ENCODE measurements at places on chromosomes 16 and 17.
A peak's percentile ranks its signal among the peaks of the same experiment; 100 is the strongest.

GRCh38 chr17:72759301-72759700 lies 333.2 kb downstream of the SLC39A11 start:
- DNase-seq: no peak

GRCh38 chr17:5619088-5619740 lies 34.9 kb upstream of the NLRP1 start:
- DNase-seq: no peak

GRCh38 chr17:17228521-17229279 lies 8.3 kb downstream of the FLCN start:
- DNase-seq: no peak

DNA sequence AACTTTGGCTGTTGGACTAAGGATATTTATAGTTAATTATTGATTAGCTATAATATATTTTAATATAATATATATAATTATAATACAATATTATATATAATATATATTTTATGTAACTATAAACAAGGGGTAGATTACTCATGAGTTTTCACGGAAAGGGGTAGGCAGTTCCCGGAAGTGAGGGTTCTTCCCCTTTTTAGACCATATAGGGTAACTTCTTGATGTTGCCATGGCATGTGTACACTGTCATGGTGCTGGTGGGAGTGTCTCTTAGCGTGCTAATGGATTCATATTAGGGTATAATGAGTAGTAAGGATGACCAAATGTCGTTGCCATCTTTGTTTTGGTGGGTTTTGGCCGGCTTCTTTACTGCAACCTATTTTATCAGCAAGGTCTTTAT lies 315.6 kb downstream of the WWOX start:
- DNase-seq: no peak

DNA sequence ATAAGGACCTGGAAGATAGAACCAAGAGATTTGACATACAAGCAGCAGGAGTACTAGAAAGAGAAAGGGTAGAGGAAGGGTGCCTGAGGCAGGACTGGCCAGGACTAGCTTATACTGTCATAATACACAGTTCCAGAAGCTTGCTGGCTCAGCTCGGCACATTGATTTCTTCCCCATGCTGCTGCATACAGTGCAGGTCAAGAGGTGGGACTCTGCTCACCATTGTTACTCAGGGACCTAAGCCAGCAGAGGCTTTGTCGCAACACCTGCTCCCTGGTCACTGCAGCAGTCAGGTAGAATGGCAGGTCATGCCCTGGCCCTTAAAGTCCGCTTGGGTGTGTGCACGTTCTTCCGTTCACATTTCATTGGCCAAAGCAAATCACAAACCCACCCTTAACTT lies 32.8 kb downstream of the LDHD start:
- no peak for DNase-seq

DNA sequence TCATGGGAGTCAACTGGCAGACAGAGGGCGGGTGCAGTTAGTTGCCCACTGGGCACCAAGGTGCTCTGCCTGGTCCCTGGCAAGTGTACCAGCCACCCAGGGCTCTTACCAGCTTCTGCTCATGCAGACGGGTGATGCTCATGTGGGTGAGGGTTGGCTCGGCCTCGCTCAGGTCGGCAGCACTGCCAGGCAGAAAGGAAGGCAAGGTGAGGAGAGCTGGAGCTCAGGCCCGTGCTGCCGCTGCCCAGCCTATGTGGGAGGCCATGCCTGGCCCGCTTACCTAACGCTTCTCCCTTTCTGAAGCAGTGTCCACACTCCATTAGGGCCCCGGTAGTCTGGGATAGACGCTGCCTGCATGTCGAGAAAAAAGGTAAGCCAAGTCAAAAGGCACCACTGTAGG lies 2.6 kb downstream of the SIRT7 start:
- no peak for DNase-seq

GRCh38 chr16:88815901-88816589 lies 4.3 kb upstream of the APRT start:
- no peak for DNase-seq

- no peak for DNase-seq
These were observed 23.2 kb upstream of the NAGLU start for GRCh38 chr17:42512733-42513251.

DNA sequence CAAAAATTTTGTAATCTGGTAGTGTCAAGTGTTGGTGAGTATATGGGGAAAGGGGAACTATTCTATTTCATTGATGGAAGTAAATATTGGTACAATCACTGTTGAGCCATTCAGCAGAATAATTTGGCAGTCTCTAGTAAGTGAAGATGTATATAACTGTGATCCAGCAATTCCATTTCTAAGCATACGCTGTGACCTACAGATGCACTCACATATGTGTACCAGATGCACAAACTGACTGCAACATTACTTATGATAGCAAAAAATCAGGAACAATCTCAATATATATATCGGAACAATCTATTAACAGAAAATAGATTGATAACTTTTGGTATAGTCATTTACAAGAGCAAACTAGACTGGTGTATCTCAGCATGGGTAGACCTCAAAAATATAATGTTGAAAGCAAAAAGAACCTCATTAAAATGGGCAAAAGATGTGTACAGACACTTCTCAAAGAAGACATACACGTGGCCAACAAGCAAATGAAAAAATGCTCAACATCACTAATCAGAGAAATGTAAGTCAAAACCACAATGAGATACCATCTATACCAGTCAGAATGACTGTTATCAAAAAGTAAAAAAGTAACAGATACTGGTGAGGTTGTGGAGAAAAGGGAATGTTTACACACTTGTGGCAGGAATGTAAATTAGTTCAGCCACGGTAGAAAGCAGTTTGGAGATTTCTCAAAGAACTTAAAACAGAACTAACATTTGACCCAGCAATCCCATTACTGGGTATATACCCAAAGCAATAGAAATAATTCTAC lies 20.7 kb downstream of the ADAP2 start:
- DNase-seq: no peak

DNA sequence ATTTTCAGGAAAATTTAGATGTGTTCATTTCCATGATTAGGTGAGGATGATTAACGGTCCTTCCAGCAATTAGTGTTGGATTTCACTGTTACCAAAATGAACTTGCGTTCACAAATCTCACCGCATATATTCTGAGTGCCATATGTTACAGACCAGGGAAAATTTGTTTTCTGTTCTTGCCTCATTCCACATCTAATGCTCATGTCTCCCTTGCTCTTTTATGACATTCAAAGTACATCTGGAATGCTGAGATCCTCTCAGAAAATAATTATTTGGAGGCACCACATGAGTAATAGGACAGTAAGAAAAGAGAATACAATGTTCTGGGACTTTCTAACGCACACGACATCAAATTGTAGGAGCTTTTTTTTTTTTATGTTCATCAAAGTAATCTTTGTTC lies 406.5 kb downstream of the SHISA9 start:
- DNase-seq: no peak

DNA sequence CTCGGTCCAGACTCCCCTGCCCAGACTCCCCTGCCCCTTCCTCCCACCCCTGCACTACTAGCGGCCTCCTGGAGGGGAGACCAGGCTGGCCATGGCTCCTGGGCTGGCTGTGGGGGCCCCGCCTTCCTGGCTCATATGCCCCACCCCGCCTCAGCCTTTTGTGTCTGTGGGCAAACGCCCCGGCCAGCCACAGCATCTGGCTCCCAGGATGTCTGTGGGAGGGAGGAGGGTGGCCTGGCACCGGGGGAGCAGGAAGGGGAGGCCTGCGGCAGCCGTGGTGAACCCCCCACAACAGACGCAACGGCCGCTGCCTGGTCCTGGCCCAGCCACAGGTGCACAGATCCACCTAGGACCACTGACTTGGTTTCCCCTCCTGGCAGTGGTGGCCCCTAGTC lies 32.9 kb downstream of the BAHCC1 start:
- peak; percentile 62 for DNase-seq

GRCh38 chr17:67492824-67493517 lies 115.9 kb downstream of the PITPNC1 start:
- DNase-seq: no peak

DNA sequence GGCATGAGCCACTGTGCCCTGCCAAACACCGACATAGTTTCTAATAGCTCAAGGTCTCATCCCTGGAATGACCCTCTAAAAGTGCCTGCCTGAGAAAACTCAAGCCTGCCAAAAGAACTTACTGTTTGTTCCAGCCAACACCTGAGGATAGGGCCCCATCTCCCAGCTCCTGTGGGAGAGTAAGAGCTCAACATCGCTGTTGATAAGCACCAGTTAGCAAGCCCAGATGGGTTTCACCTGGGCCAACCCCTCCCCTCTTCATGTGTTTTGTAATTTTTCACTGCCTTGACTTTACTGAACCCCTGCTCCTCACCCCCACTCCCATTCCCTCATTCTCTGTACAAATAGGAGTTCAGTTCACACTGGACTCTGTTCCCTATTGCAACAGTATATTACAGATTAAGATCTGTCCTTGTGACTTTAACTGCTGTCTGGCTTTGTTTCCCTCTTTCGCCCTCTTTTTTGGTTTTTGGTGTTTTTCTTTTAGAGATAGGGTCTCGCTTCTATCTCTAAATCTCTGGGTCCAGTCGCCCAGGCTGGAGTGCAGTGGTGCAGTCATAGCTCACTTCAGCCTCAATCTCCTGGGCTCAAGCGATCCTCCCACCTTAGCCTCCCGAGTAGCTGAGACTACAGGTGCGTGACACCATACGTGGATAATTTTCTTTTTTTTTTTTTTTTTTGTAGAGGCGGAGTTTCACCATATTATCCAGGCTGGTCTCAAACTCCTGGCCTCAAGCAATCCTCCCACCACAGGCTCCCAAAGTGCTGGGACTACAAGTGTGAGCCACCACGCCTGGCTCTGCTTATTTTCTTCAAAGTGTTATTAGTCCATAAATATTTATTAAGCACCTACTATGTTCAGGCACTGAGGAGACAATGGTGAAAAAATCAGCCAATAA lies 12.3 kb downstream of the NUPR1 start:
- DNase-seq: no peak

GRCh38 chr17:45841186-45841585 lies 3.5 kb upstream of the SPPL2C start:
- no peak for DNase-seq

GRCh38 chr16:82660075-82660645 lies 33.4 kb downstream of the CDH13 start:
- DNase-seq: no peak

DNA sequence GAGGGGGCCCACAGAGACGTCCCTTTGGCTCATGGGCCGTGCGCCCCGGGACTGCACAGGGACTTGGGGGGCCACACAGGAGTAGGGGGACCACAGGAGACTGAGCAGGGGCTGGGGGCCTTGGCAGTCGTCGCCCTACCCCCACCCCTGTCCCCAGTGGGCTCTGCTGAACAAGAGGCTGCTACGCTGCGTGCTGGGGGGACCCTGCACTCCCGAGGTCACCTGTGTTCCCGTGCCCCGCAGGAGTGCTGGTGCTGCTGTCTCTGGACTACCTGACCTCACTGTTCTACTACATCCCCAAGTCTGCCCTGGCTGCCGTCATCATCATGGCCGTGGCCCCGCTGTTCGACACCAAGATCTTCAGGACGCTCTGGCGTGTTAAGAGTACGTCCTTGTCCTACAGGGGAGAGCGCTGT lies 14.4 kb upstream of the RNF213 start:
- DNase-seq: no peak

DNA sequence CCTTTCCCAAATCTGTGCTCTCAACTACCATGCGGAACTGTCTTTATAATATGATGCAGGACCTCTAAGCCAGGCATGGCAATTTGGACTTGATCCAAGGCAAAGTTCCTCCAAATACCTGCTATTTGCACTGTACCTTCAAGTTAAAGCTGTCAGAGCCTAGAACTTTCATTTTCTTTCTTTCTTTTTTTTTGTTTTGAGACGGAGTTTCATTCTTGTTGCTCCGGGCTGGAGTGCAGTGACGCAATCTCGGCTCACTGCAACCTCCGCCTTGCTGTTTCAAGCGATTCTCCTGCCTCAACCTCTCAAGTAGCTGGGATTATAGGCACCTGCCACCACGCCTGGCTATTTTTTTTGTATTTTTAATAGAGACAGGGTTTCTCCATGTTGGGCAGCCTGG lies 51.7 kb downstream of the ARHGAP27 start:
- DNase-seq: no peak

DNA sequence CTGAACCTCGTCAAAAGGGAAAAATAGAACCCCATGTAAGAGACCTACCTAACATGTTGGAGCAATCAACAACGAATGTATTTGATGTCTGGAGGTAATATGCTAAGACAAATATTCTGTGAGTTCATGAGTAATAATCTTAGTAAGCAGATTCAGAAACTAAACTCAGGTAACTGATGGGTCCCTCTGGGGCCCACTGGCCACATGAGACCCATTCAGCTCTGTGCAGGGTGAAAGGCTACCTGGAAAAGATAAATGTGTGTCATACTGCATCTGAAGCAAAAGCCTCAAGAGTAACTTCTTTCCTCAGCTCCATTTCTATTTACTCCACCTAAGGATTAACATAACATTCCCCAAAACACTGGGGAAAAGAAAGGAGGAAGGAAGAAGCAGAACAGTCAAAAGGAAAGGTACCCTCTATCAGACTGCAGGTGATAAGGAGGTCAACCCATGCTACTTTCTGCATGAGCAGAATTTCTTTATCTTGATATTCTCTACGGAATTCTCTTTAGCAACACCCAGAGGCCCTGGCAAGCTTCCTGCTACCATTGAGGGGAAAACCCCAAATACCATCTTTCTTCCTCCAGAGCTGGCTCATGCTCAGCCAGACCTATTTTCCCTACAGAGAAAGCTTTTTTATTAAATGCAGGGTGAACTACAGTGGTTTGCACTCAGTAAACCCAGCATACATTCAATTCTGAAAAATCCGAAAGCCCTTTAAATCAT lies 37.7 kb upstream of the ABCA6 start:
- DNase-seq: no peak

DNA sequence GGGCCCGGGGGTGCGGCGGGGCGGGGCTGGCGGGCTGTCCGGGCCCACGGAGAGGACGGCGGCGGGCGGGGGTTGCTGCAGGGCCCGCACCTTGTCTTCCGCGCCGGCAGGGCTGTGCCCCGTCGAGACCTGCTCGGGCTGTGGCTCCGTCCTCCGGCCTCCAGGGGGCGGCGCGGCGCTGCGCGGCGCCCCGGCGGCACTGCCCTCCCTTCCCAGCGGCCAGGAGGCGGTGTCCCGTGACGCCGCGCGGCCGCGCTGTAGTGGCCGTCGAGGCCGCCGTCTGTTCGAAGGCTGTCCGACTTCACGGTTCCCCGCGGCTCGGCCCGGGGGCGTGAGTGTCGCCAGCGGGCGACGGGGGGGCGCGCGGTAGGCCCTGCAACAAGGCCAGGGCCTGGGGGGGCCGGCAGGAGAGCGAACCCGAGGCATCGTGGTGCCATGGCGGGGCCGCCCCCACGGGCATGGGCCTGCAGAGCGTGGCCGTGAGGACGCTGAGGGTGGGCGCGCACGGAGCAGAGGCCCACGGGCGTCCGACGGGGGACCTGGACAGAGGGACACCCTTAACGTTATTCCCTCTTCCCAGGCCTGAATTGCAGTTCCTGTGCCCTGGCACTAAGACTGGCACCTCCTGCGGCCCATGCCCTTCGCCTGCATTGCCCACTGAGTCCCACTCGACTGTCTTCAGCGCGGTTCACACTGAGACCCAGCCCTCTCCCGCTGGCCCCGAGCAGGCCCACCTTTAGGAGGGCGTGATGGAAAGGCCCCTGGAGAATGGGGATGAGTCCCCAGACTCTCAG lies at the start of gene PLEKHG4:
TSS of gene PLEKHG4 (plus strand) at position 237 of the 794 bp plus-strand sequence. CDS start at position 750, 513 bp downstream.
- DNase-seq: peak; percentile 57

- DNase-seq: no peak
These were observed 130.0 kb downstream of the KATNIP start for GRCh38 chr16:27679899-27680298.
